ENCODE measurements at places on chromosomes 13 and 19.

DNA sequence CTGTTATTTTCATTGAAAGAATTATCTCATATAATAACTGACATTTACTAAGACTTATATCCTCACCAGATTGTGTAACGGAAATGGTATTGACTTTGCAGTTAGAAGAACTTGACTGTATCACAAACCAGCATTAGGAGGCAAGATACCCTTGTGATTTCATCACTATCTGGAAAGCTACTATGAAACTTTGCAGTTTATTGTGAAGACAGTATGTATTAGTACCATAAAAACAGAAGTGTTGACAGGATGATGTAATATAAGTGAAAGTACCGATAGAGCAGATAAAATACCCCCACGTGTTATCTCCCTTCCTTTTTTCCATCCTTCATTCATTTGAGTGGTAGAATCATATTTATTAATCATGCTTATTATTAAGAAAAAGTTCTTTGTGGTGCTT, 365.7 kb upstream of the KLHL1 start:
- no peak for DNase-seq

GRCh38 chr13:110387451-110388107, 80.5 kb downstream of the COL4A2 start:
- no peak for DNase-seq

GRCh38 chr13:45705918-45706317, 3.8 kb downstream of the CBY2 start:
- DNase-seq, result no peak

DNA sequence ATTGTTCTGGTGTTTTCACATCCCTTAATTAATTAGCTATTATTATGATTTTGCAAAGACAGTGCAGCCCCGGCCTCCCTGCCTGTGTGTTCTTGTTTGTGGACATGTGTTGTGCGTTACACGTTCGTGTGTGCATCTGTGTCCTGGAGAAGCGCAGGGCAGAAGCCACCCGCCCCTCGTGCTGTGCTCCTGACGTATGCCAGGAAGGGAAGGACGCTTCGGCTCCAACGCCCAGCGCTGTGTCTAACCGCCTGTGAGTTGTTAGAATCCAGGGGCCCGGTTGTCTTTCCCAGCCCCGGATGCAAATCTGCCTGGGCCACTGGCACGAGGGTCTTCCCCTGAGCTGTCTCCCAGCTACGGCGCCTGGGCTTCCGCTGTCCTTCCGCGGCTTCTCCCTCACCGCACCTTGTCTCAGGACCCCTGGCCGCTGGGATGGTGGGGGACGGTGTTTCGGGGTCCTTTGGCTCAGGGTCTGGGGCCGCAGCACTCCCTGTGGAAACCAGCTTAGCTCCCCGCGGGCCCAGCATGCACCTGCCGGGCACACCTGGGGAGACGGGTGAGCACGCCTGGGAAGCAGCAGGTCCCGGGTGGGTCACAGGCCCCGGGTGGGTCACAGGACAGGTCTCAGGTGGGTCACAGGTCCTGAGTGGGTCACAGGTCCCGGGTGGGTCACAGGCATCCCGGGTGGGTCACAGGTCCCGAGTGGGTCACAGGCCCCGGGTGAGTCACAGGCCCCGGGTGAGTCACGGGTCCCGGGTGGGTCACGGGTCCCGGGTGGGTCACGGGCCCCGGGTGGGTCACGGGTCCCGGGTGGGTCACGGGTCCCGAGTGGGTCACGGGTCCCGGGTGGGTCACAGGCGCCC, 51.5 kb downstream of the GAS6 start:
- DNase-seq, result no peak

- no peak for DNase-seq
Measured at GRCh38 chr13:41900918-41901317, 60.0 kb downstream of the VWA8 start.

DNA sequence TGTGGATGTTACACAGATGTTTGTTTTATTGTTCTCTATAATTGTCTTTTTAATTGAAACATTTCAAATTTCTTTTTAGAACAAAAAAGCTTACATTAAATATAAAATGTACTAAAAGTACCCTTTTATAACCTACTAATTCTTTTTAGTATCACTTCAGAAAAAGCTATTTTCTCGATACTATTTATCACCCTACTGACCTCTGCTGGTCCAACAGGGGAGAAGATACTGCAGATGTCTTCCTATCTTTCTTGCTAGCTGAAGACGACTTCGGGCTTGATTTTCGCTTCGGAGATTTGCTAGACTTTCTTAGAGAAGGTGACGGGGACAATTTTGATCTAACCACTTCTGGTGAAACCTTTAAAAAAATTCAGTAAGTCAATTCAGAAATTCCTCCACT, 42.4 kb downstream of the ZC3H13 start:
- no peak for DNase-seq

GRCh38 chr19:51551673-51552432, 19.2 kb upstream of the ZNF175 start:
- DNase-seq, result no peak

All from stimulated activated CD4-positive, alpha-beta T cell treated with anti-CD3 and anti-CD28 coated beads, Interleukin-1b, Interleukin-23, amount 100 ng/mL, for 1 hour (primary cell).